Head of caudate nucleus (tissue), 42 donors: ENCODE measurements at places on chromosomes 3 and 15.

GRCh38 chr15:26582840-26583239 is 190.0 kb downstream of the GABRB3 start:
- no peak for DNase-seq

DNA sequence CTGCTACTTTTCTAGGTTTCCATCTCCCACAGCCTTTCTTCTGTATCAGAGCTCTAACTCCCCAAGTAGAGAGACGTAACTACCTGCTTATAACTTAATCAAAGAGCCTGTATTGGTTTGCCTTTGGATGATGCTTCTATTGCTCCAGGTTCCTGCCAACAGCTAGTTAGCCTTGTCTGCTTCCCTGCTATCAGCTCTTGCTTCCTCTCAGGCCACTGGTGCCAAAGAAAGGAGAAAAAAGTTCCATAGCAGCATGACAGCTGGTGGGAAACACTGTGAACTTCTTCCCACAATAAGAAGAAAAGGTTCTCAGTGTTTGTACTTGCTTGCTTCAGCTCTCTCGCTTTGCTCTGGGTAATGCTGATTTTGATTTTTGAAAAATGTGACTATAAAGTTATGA is 206.6 kb downstream of the GBE1 start:
- DNase-seq: no peak

DNA sequence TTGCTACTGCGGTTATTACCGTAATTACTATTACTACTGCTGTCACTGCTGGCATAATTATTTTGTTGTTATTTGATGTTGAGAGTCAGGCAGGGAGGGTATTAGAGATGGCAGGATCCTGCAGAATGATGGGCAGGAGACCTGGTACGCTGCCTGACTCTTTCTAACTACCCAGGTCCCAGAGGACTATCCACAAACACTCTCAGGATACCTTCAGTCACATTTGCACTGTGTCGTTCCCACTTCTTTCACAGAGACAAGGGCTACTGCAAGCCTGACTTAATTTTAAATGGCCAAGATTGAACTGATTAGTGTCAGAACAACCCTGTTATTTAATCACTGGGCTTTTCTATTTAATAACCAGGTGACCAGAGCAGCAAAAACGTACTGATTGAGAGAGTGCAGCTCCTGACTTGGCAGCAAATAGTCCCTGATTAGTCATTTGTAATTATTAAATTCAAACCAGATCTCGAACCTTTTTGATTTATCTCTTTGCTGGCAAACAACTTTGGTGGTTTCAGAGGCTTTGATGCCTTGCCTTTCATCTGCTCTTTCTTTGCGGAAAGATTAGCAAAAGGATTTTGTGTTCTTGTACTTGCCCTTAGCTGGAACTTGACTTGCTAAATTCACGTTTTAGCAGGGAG is 88.8 kb upstream of the ARHGEF3 start:
- DNase-seq: no peak

- no peak for DNase-seq
These were observed 5.4 kb upstream of the CFAP91 start for GRCh38 chr3:119697394-119697793.

DNA sequence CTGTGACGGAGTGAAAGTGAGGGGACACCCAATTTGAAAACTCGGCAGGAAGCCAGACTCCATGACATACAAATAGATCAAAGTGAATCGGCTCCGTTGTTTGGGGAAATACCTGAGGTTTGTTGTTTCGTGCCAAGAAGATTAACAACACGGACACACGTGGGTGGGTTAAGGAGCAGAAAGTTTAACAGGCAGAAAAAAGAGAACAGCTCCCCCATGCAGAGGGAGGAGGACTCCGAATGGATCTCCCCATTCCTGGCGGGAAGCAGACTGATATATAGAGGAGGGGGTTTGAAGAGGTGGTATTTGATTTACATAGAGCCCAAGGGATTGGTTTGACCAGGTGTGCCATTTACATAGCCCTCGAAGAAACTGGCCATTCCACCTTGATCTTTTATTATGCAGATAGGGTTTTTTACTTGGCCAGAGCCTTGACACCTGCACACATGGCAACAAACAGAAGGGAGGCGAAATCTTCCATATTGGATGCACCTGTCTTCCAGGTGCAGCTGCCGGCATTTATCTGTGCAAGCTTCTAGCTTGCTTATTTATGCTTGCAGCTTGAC is 4.8 kb upstream of the SACM1L start:
- DNase-seq: no peak

- DNase-seq: no peak
These were observed 50.1 kb downstream of the CFAP20DC start for GRCh38 chr3:58999774-59000160.

DNA sequence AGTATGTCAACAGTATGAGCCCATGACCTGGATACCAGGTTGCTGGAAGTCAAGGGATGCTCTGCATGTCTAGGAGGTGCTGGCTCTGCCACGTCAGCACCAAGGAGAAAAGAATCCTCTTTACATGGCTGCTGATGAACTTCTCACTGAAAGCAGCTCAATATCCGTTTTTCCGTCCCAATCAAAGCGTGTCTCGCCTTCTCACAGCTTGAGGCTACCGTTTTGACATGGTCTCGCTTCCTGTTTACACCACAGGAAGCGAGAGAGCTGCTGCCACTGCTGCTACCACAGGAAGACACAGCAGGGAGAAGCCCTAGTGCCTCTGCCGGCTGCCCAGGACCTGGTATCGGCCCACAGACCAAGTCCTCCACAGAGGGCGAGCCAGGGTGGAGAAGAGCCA is 27.3 kb downstream of the STARD5 start:
- DNase-seq: peak; percentile 57

- DNase-seq: no peak
These were observed 141.2 kb upstream of the GADL1 start for GRCh38 chr3:31035681-31036080.

DNA sequence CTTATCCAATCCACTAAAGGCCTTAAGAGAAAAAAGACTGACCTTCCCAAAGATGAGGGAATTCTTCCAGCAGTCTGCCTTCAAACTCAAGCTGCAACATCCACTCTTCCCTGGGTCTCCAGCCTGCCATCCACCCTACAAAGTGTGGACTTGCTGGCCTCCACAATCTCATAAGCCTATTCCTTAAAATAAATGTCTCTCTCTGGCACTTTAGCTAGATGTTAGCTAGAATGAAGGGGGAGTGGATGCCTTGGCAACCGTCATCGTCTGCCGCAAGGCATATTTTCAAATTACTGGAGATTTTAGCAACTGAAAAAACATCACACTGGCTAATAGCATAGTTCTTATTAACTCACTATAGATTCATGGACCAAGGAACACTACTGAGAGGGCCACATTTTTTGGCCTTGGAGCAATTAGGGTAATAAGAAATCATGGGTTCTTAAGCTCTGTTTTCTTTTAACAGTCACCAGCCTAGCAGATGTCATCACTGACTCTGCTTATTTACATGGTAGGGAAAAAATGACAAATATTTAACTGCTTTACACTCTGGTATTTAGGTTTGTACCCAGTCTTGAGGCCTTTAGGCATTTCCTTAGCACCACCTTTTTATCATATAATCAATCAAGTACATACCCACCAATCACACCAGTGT is 245.3 kb downstream of the MYRIP start:
- DNase-seq: no peak

DNA sequence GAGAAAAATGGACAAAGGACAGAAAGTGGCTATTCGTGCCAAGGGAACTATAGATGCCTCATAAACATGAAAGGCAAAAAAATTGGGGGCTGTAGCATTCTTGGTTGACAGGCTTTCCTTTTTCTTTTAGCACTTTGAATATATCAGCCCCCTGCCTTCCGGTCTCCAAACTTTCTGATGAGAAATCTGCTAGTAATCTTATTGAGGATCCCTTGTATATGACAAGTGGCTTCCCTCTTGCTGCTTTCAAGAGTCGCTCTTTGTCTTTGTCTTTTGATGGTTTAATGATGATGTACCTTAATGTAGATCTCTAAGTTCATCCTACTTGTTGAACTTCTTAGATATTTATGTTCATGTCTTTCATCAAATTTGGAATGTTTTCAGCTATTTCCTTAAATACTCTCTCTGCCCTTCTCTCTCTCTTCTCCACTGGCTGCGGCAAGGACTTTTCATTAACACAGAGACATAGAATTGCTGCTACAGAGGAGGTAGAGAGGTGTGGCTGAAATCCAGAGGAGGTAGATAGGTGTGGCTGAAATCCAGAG is 59.4 kb upstream of the EPHB3 start:
- no peak for DNase-seq

DNA sequence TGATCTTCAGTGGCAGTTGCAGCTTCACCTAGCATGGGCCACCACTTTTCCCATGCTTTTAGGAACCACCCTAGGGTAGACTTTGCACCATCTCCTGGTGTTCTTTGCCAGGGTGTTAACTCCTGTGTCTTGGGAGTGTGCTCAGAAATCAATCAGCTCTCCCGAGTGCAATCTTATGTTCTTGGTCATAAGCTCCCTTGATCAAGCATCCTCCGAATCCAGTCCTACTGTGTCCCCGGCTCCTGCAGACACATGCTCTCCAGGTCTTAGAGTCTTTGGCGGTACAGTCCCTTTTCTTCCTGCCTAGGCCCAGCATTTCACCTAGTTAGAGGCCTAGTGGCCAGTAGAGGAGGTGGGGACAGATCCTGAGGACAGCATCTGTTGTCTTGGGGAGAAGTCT is 74.7 kb upstream of the SYN2 start:
- DNase-seq: no peak

DNA sequence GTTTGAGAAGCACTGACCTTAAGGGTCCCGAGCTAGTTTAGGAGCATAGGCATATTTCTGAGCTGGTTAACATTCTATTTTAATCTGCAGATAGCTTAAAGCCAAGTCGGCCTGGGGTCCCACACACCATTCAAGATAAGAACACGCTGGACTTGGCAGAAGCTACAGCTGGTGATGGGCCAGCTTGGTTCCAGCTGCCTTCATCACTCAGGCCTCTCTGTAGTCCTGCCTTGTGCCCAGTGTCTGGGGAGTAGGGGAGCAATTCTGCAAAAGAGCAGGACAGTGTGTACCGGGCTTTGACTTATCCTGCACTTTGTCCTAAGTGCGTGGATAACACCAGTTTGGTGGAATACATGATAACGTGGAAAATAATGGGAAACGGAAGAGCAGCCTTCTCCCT is 164.5 kb downstream of the MEGF11 start:
- peak; percentile 31 for DNase-seq

- DNase-seq: no peak
These were observed 53.3 kb upstream of the ETV5 start for GRCh38 chr3:186162221-186162620.

GRCh38 chr3:150069154-150069527 is 98.4 kb upstream of the PFN2 start:
- no peak for DNase-seq

GRCh38 chr3:122084799-122085198 is 29.6 kb downstream of the CD86 start:
- DNase-seq: no peak

GRCh38 chr3:190886945-190887344 is 24.5 kb upstream of the GMNC start:
- DNase-seq: no peak

- no peak for DNase-seq
These were observed 14.7 kb upstream of the MBNL1 start for GRCh38 chr3:152254041-152254440.

DNA sequence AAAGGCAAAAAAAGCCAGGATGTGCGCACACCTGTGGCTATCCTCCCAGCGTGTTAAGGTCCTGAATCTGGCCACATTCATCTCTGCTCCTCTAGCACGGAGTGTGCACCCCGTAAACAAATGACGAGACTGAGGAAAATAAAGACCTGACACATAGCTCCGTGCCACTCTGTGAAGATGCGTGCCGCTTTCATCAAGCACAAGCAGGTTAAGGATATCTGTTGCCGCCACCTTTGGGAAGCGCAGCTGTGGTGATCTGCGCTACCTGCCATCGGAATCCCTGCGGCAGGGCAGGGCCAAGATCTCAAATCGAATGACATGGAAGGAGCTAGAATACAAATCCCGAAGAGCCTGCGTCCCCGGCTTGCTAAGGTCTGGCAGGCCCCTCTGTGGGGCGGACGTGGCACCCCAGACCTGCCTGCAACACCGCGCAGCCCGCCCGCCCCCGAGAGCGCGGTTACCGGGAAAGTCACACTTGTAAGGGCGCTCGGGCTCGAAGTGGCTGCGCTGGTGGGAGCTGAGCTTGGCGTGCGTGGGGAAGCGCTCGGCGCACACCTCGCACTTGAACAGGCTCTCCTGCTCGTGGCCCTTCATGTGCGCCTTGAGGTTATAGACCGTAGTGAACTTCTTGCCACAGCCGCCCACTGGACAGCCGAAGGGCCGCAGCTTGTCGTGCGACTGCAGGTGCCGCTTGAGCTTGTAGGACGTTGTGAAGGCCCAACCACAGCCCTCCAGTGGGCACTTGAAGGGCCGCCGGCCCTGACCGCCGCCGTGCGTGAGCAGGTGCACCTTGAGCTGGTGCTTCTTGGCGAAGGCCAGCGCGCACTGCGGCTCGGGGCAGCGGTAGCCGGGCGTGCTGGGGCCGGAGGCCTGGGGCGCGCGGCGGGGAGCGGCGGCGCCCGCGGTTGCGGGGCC is 936 bp downstream of the ZXDC start:
- peak; percentile 23 for DNase-seq

DNA sequence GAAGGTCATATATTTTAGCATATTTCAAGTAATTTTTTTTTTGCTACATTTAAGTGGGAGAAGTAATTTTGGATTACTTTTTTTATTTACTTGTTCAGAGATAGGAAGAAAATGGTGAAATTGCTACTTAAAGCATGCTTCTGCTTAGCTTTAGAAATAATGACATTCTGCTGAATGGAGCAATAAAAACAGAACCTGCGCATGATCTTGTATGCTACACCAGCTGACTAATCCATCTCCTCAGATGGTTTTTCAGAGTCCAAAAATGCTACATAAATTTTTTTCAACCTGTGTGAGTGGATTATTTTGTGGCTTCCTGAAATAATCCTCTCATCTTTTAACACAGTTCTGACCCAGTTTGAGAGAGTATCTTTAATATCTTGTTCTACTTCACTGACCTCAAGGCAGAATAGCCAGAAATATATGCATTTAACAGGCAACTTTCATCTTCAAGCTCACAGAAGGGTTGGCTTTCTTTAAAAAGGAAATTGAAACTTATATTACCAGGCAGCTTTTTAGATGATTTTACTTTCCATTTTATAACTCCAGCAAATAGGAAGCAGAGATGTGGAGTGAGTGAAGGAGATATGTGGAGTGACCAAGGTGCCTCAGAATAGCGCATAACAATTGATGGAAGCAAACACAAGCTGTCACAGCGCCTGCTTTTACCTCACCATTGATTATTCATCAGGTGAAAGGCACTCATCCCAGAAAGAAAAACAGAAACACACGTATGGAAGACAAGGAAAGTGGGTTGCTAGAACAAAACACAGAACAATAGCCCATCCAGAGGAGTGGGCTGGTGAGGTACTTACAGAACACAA is 136.6 kb downstream of the TGFBR2 start:
- no peak for DNase-seq

- no peak for DNase-seq
These were observed 110.3 kb downstream of the PIK3CB start for GRCh38 chr3:138724443-138724842.

DNA sequence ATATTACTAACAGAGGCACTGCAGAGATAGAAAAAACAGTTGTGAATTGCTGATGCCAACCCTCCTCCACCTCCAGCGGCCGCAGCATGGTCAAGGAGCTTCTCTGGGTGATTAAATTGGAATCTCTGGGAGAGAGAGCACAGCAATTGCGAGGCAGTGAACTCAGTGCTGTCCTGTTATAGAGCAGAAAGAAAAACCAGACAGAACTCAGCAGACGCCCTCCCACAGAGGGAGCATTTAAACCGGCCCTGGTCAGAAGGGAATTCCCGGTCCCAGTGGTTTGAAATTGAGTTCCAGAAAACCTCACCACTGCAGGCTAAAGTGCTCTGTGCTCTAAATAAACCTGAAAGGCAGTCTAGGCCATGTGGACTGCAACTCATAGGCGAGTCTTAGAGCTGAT is 175.4 kb downstream of the SQOR start:
- no peak for DNase-seq

- DNase-seq: peak; percentile 21
These were observed 770.0 kb downstream of the GRM7 start for GRCh38 chr3:7630925-7631324.
